Stimulated activated CD8-positive, alpha-beta memory T cell treated with anti-CD3 and anti-CD28 coated beads, Interleukin-7, amount 100 ng/mL, for 1 hour (primary cell): ENCODE measurements at places on chromosomes 4 and X.

GRCh38 chr4:147355847-147356246 lies 125.0 kb upstream of the EDNRA start:
- no peak for DNase-seq

DNA sequence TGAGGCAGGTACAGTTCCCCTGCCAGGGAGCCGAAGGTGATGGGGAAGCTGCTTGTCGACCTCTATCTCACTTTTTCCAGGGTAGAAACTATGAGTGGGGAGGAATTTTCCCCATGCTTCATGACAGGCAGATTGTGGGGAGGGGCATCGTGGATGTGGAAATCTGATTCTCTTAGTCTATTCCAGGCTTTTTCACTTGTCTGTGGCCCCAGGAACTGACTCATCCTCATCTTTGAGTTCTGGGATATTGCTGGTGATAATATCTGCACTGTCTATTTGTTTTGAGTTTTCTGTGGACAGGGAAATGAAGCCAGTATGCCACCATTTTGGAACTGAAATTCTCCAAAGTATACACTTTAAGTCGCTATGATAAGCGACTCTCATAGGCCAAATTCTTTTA lies 7.6 kb upstream of the TLR2 start:
- DNase-seq, result no peak

GRCh38 chrX:12972878-12973560 lies 1.9 kb upstream of the TMSB4X start:
- no peak for DNase-seq

DNA sequence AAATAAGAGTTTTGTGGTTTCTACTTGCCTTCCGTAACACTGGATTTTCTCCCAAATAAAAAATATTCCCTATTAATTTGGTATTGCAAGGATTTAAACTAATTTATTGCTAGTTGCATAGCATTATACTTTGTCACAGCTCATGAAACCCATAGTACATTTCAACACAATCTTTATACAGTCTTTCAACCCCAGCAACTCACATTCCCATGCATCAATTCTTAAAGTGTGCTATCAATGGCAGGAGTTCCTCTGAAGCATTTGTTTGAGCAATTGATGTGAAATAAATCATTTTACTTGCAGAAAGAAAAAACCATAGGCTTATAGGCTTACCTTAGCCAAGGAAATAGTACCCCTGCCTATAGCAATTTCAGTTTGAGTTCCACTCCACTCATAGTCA lies 251.9 kb downstream of the PAPSS1 start:
- no peak for DNase-seq

GRCh38 chrX:133574716-133575115 lies 159.4 kb upstream of the GPC4 start:
- no peak for DNase-seq

- DNase-seq, result no peak
These were observed 4.4 kb downstream of the CCDC110 start for GRCh38 chr4:185467101-185467500.

DNA sequence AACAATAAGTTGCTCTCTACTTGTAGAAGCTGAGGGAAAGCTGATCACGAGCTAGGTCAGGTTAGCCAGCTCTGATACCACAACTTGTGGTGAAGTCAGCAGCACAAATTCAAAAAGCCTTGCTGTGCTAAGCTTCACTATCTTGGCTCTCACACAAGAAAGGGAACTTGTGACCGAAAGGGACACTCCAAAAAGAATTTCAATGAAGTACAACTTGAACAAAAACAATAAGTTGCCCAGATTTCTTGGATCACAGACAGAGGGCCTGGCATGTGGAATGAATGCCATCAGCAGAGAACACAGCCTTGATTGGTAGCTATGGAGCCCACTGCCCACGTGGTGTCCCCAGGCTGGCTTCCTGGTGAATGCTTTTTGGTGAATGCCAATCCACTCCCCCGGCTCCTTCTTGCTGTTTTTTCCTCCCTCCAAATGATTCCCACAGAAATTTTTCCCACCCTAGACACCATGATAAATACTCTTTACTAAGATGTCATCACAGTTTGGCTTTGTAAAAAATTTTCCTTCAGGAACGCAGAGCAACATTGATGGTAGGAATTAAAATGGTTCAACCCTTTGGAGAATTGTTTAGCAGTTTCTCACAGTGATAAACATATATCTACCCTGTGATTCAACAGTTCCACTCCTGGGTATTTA lies 82.6 kb downstream of the ANXA3 start:
- no peak for DNase-seq

DNA sequence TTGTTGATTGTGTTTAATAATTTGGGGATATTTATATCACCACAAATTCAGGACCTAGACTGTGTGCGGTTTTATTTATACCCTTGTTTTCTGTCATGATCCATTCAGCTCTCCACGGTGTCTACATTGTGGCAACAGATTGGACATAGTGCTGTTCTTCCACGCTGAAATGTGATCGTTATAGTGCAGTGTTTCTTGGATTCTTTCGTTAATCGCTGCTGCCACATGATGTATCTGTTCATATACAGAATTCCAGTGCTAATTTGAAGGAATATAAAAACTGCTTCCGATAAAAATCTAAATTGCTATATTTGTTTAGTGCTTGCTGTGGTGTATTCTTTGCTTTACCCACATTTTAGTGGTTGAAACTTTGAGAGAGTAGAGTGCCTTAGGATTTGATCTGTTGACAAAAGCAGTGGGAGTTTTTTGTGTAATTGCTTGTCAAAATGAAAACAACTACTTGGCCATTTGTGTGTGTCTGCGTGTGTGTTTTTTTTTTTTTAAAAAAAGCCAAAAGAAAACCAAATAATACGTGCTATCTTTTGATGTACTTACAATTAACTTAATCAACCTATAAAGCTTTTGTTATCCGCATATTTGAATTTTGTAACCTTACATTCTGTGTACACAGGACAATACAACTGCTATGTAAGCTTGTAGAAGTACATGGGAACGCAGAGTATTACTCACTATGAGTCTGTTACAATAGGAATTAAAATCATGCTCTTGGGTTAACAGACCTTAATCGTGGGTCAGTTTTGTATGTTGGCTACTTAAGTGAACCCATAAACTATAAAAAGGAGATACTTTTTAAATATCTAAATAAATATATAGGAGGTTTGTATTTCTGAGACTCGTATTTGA lies 353.3 kb downstream of the ARHGAP24 start:
- no peak for DNase-seq

DNA sequence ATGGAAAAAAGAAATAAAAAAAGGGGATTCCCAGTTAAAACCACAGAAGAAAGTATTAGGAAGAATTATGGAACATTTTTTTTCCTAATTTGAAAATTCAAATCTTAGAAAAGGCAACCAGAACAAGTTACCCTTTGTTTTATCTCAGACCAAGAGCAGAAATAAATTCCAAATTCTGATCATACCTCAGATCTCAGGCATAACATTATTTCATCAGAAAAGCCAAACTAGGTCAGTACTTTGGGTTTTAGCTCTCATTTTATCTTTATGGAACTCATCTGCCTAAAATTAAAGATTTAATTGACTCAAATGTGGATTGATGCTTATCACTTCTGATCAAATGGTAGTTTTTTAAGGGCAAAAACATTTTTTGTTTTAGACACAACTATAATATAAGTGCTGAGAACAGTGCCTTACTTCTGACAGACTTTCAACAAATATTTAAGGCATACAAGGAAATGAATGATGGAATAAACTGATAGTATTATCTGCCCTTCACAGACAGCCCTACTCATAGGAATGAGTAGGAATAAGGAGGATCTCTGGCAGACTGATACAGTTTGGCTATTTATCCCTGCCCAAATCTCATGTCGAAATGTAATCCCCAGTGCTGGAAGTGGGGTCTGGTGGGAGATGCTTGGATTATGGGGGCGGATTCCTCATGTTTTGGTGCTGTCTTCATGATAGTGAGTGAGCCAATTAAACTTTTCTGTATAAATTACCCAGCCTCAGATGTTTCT lies 245.3 kb upstream of the PITX2 start:
- DNase-seq, result no peak

DNA sequence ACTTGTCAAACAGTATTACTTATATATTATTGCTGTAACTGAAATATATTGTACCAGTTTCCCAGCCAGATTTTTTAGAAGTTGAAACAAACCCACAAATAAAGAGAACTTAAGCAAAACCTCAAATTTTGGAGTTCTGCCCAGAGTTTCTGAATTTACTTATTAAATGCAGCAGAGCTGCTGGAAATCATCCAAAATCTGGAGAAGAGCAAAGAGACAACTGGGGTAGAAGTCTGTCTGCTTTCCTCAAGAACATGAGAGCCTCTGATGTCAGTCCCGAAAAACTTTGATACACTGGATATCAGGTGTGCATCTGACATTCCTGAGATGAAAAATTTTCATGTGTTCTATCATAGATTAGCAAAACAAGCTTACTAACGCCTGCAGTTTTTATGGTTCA lies 325.9 kb downstream of the NR3C2 start:
- DNase-seq, result no peak

DNA sequence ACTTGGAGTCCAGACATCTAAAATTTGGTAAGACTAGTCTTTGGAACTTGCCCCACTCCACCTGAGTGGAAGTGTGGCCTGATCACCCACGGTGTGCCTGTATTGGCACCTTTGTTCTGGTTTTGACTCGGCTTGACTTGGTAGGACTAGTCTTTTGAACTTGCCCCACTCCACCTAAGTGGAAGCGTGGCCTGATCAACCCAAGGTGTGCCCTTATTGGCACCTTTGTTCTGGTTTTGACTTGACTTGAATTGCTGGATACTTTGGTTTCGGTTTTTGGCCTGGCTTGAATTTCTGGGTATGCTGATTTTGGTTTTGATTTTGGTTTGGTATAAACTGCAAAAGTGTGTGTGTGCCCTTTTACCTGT lies 44.7 kb upstream of the UGT2B7 start:
- no peak for DNase-seq

DNA sequence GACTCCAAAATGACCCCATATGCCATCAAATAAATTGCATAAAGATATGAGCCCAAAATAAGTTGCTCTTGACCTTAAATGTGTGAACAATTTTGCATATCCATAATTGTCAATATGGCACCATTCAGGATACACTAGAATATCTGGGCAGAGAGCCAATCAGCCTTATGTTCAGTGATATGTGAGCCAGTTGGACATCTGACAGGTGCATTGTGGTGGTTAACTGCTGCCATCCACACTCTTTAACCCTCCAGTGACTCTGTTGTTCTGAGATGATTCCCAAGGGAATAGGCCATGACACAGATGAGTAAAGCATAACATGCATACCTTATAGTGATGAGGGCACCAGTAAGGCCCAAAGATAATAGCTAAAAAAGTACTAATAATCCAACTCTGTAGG lies 500.1 kb downstream of the PCDH18 start:
- DNase-seq, result no peak

GRCh38 chr4:132670557-132670956 lies 478.5 kb upstream of the PCDH10 start:
- no peak for DNase-seq

DNA sequence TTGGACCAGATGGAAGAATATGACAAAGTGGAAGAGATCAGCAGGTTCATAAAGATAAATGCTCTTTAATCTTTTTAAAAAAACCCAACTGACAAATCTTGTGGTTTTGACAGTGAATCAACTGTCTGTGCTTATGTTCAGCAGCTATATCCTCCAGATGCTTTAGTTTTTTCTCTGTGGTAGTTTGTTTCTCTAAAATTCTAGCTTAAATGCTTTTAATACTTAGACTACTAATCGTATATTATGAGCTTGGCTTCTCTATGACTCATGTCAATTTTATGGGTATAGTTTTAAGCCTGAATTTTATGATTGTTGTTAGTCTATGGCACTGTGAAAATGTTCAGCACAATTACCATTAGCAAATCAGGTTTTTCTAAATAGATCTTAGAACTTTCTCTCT lies 12.9 kb downstream of the HHIP start:
- DNase-seq, result no peak

DNA sequence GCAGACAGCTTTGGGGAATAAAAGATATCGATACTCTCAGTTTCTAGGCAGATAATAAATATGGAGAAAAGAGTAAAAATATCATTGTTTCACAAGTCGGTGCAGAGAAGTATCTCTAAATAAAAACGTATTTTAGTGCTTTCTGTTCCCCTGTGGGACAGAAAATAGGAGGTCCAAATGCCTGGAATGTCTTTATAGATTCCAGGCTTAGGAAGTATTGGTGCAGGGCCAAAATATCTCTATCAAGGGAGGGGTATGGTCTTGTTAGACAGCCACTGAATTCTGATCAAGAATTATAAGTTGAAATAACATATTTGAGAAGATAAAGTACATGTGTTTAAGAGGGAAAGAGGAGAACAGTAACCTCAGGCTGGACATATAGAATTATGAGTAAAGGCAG lies 596.4 kb downstream of the PCDH18 start:
- no peak for DNase-seq

GRCh38 chr4:80196922-80197573 lies at the start of gene PRDM8:
TSS of gene PRDM8 (plus strand) at chr4:80197503. CDS start at chr4:80200081, 2,578 bp downstream.
- no peak for DNase-seq

DNA sequence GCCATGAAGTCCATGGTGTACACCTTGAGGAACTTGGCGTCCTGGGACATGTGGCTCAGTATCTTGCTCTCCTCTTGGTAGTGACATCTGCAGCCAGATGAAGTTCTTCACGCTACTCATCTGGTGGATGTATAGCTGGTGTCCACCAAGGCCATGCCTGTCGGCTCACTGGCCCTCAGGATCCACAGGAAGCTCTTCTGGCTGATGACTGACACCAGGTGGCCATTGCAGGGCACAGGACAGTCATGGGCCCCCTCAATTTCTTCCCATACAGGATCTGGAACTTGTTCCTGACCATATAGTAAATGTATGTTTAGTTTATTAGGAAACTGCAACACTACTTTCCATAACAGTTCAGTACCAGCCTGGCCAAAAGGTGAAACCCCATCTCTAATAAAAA lies 10.3 kb upstream of the CLCN5 start:
- DNase-seq, result no peak

- no peak for DNase-seq
These were observed 113.0 kb downstream of the PRDM5 start for GRCh38 chr4:120809518-120809917.

- no peak for DNase-seq
These were observed 72.6 kb downstream of the NWD2 start for GRCh38 chr4:37317104-37317643.

DNA sequence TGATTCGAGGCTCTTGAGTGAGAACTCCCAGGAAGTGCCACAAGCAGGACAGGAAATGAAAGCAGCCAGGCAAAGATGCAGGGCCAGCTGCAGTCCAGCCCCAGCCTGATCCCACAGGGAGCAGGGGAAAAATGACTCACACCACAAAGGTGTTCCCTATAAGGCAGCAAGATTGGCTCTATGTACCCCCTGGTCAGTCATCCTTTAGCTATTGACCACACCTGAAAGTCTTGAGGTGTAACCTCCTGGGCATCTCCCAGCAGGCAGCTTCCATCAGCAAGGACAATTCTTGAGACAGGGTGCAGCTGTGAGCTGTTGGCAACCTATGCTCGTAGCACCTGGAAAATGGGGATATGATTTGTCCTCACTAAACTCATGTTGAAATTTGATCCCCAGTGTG lies 27.9 kb upstream of the EXOC1L start:
- no peak for DNase-seq
